ENCODE measurements at places on chromosomes 7 and 10. TPM values are rescaled to one million over a fixed set of nuclear protein-coding genes. Genes with fewer than 3 reads are reported as not detected.

The SPDYE6 gene
- total RNA-seq = not detected

GRCh38 chr7:151744656-151745638 is 132.0 kb downstream of the PRKAG2 start:
- DNase-seq = peak; percentile 95

The KCND2 gene
- 16.1 TPM for total RNA-seq

DNA sequence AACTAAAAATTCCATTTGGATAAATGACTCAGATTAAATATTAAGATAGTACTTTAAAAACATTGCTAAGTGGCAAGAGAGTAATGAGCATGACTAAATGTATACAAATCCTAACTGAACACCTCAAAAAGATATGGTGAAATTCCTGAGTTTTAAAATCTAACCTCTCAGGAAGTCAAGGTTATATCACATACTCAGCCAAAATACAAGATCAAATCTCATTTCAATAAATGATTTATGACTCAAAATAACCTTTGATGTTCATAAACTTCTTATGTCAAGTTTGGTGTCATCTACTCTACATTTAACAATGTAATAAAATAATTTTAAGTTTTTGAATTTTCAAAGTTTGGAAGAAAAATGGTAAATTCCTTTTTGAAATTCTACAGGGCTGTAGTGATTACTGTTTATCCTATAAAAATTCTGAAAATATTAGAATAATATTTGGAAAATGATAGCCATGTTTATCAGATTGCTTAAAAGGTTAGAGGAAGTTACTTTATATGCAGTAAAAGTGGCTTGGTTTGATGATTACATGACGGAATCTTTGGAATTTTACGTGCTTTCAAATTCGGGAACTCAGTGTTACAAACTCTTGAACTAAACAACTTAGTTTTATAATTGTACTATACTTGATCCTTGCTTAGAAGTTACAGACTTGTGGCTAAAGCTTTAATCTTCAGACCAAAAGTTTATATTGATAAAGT is 43.7 kb downstream of the ASZ1 start:
- DNase-seq = peak; percentile 87

DNA sequence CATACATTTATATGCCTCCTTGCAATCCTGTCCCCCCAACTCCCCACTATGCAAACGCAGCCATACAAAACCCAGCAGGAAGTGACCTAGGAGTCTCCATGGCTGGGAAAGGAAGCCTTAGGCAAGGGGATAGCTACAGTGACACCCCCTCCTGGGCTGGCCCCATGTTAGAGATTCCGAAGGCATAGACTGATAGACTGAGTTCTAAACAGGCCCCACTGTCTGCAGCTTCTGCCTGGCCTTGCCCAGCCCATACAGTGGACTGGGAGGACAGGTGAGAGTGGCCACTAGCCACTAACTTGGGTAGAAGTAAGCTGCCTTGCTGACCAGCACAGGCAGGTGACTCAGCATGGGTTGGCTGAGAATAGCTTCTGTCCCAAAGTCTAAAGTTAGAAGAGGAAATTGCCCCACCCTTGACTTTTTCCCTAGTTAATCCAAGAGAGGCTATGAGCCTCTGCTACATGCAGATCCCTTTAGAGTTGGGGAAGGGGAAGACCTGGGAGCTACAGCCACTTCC is 106.3 kb downstream of the C10orf105 start:
- no peak for DNase-seq

GRCh38 chr7:63789378-63790176 is 209.1 kb upstream of the ZNF722 start:
- no peak for DNase-seq

The EGR2 gene
- 1.7 TPM for total RNA-seq

- DNase-seq = no peak
Observed at GRCh38 chr10:66045859-66046258, 880.0 kb upstream of the LRRTM3 start.

DNA sequence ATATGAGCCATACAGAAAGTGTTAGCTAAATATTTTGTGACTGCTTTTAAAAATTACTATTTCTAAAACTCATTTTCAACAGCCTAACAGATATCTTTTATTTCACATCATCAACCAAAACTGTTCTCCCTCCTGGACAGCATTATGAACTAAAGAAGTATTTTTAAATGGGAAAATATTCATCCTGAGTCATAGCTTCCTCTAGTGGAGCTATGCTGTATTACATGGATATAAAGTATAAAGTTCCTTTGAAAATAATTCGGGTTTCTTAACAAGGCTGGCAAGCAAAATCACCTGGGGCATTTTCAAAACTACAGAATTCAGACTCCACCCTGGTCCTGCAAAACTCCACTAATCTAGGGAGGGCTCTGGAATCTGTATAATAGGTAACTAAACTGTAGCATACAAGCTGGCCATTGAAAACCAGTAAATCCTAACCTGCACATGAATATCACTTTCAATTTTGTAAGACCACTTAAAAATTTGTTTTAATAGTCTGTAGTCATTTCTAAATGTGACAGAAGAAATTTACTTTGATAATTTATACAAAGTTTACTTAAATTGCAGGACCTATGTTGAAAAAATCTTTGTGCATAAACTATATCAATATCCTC is 53.5 kb downstream of the SCIN start:
- peak; percentile 34 for DNase-seq

The SLC26A3 gene
- total RNA-seq = not detected

The OR2A42 gene
- total RNA-seq = under 0.01 TPM

DNA sequence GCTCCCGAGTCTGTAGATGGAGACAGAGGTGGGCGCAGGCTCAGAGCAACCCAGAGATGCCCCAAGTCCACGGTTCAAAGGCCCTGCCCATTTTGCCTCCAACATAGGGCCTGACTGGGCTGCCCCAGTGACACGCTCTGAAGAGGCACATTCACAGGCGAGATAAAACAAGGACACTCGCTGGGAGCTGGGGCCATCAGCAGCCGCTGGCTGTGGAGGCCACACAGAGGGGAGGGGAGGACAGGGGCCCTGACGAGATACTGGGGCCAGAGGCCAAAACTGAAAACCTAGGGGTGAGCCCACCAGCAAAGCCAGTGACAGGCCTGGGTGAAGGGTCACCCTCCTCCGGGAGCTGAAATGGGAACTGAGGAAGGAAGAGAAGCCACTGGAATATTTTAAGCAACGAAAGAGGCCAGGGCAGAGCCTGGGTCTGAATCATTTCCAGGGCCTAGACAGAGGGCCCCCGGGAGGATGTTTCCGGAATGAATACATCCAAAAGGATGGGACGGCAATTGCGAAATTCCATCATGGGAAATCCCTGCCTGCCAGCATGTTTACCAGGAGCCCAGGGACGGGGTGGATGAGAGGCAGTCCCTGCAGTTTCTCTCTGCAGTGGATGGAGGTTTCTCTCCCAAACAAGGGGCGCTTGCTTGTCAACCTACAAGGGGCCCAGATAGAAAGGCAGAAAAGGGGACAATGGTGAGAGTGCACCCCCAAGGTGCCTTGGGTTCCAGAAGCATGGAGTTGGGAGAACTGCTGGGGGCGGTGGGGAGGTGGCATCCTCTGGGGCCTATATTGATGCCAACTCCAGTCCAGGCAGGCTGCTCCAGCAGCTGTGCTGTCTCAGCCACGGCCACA is 29.0 kb upstream of the HSPA12A start:
- peak; percentile 95 for DNase-seq

GRCh38 chr10:30455816-30456215 is 21.8 kb downstream of the MAP3K8 start:
- DNase-seq = no peak

- no peak for DNase-seq
Observed at GRCh38 chr10:104478380-104478779, 124.7 kb downstream of the CFAP58 start.

- no peak for DNase-seq
Observed at GRCh38 chr10:53598914-53599313, 826.3 kb upstream of the MBL2 start.

- peak; percentile 79 for DNase-seq
Observed at GRCh38 chr7:40200791-40201190, 66.0 kb downstream of the SUGCT start.

The NCF1 gene
- not detected for total RNA-seq

DNA sequence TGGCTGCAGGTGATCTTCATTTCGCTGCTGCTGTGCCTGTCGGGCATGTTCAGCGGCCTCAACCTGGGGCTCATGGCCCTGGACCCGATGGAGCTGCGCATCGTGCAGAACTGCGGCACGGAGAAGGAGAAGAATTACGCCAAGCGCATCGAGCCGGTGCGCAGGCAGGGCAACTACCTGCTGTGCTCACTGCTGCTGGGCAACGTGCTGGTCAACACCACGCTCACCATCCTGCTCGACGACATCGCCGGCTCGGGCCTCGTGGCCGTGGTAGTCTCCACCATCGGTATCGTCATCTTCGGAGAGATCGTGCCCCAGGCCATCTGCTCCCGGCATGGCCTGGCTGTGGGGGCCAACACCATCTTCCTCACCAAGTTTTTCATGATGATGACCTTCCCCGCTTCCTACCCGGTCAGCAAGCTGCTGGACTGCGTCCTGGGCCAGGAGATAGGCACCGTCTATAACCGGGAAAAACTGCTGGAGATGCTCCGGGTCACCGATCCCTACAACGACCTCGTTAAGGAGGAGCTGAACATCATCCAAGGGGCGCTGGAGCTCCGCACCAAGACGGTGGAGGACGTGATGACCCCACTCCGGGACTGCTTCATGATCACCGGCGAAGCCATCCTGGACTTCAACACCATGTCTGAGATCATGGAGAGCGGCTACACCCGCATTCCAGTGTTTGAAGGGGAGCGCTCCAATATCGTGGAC is 1.3 kb downstream of the CNNM2 start:
- DNase-seq = no peak

DNA sequence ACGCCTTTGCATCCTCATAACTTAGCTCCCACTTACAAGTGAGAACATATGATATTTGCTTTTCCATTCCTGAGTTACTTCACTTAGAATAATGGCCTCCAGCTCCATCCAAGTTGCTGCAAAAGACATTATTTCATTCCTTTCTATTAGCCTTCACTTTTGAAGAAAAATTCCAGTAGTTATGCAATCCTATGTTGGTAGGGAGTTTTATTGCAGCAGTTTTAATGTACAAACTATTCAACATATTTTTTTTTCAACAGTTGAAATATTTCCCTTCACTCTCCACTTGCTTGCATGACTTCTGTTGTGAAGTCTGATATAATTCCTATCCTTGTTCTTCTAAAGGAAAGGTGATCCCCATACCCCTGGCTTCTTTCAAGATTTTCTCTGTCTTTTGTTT is 27.3 kb upstream of the ARHGAP22 start:
- peak; percentile 40 for DNase-seq

GRCh38 chr7:157829491-157829890 is 492.7 kb downstream of the DNAJB6 start:
- DNase-seq = no peak

DNA sequence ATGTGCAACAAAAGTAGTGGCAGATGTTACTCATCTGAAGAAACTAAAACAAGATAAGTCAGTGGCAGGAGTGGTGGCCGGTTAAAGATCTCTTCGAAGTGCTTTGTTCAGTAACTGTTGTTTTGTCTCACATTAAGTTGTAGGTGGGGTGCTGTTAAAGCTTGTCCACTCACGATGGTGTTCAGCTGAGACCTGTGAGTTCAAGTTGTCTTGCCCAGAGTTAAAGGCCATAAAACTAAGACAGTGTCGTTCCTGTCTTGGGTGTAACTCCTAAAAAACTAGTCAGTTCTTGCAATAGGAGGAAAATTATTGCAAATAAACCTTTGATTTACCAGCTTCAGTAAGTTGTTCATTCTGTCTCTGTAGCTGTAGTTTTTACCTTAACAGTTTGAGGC is 857 bp upstream of the FOXP2 start:
- DNase-seq = peak; percentile 7

DNA sequence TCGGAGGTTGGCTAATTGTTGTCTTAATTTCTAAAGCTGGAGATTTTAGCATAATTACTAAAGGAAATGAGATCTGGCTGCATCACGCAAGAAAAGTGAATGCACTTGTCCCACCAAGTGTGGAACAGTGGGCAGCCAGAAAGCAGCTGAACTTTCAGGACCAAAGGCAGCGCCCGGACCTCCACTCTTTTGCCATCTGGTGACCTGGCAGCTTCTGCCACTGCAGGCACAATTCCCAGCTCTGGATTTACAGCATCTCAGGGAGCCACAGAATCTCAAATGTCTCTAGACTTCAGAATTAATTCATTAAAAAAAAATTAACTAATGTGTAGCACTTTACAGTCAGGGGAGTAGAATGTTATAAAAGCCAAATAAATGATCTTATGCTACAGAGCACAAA is 14.7 kb upstream of the OGDHL start:
- no peak for DNase-seq

The LFNG gene
- total RNA-seq = 10.8 TPM

The CLDN15 gene
- total RNA-seq = 3.2 TPM

The C10orf62 gene
- total RNA-seq = not detected

DNA sequence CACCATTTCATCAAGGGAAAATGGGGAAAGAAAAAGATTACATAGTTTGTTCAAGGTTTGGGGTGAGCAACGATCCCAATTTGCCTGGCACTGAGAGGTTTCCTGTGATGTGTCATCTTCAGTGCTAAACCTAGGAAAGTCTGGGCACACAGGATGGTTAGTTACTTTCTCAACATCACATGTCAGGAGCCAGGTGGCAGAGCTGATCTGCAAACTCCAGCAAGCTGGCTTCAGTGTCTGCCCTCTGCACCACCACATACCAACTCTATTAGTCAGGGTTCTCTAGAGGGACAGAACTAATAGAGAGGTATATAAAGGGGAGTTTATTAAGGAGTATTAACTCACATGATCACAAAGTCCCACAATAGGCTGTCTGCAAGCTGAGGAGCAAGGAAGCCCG is 11.3 kb downstream of the ADAM12 start:
- no peak for DNase-seq

The LEP gene
- total RNA-seq = not detected

The VGF gene
- under 0.01 TPM for total RNA-seq

DNA sequence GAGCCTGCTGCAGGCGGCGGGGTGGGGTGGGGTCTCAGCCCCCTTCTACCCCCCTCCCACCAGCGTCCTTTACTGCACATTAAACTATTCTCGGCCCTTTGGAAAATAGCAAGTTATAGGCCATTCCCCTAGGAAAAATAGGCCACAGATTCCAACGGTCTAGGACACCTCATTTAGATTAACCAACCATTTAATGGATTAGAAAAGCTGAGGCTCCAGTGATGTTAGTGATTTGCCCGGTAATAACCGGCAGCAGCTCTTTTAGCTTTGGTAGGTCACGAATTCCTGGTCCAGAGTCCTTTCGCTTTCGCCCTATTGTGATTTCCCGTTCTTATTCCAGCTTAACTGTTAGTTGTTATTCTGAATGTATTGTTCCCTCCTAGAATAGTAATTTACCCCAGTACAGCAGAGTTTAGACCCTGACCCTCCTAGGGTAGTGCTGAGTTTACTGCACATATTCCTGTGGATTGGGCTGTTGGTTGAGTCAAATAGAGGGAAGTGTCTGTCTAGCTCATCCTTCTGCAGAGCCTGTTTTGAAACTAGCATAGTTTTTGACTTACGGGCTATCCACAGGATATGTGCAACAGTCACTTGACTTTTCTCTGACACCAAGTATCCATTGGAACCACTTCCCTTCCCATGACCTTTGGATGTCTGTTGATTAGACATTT is 754 bp downstream of the GSTO1 start:
- DNase-seq = peak; percentile 90

The FGFR2 gene
- total RNA-seq = 0.86 TPM

The NUDT13 gene
- total RNA-seq = 3.2 TPM

The EN2 gene
- total RNA-seq = not detected

- no peak for DNase-seq
Observed at GRCh38 chr10:115026746-115027140, 66.4 kb upstream of the ATRNL1 start.
